ENCODE measurements at places on chromosomes 7 and 10.

DNA sequence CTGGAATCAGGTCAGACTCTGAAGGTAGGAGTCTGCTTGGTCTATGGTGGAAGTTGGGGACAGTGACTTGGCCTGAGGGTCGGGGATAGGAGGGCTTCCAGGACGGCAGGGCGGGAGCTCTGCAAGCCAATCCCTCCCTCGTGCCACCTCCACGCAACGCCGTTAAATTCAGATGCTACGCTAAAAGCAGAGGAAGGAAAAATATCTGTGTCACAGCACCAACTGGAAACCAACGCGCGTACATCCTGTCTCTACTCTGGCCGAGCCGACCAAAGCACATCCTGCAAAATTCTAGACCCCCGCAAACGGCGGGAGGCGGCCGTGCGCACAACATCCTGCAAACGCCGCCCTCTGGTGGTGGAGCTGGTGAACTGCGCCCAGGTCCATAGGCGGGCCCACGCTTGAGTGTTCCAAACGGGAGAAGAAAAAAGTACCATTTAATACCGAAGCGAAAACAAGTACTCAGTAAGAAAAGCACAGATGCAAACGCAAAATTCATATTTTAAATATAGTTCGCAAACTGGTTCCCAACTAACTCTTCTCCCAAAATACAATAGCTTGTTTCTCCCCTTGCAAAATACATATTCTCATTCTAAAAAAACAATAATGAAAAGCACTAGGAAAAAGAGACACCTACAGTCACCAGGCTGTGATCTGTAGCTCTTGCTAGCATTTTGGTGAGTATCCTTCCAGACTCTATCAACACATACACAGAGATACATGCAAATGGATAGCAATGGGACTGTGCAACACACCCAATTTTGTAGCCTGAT, 45.7 kb upstream of the HSPA12A start:
- H3K4me1 ChIP-seq: no peaks in the 10 kb centered on the region
- H3K4me3 ChIP-seq: peak overlapping the region; percentile 58
- H3K36me3 ChIP-seq: no peaks in the 10 kb centered on the region
- DNase-seq: peak; percentile 78

DNA sequence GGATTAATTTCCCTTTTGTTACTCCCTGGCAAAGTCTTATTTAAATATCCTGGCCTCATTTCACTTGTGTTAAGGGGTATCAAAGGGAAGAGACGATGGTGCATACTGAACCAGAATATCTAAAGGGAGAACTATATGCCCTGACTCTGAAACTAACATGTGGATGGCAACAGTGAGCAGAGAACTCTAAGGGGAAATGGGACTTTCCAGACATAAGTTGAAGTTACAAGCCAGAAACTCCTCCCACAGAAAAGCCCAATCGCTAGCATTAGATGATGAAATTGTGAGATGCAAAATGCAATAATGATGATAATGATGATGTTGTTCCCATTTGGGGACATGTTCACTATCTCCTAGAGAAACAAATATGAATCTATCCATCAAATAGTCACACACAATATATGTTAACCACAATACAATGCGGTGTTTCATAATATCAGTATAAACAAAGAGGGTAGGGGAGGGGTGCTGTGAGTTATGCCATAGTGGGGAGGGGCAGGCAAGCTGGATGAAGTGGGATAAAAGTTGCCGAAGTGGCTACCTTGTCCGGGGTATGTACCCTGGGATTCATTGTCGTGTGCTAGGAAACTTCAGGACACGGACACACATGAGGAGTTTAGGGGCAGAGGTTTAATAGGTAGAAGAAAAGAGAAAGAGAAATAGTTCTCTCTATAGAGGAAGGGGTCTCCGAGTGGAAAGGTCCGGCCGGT, 37.1 kb downstream of the TMEM229A start:
- DNase-seq: no peak
- H3K4me3 ChIP-seq: no peak overlapping the region
- H3K36me3 ChIP-seq: no peaks in the 10 kb centered on the region
- H3K4me1 ChIP-seq: no peaks in the 10 kb centered on the region
- no peak overlapping the region for H3K27ac ChIP-seq
- no peaks in the 10 kb centered on the region for H3K27me3 ChIP-seq

- H3K4me3 ChIP-seq: no peak overlapping the region
- H3K27ac ChIP-seq: peak overlapping the region; percentile 34
- no peaks in the 10 kb centered on the region for H3K36me3 ChIP-seq
- no peaks in the 10 kb centered on the region for H3K27me3 ChIP-seq
- no peak for DNase-seq
Observed at GRCh38 chr10:44990302-44990655, 10.4 kb upstream of the ZNF22 start.

- H3K27ac ChIP-seq: no peak overlapping the region
- no peaks in the 10 kb centered on the region for H3K36me3 ChIP-seq
- H3K4me3 ChIP-seq: no peak overlapping the region
- DNase-seq: no peak
- peaks cover 20% of the 10 kb centered on the region for H3K4me1 ChIP-seq
Observed at GRCh38 chr10:78544423-78545090, 510.9 kb downstream of the RPS24 start.

- H3K27ac ChIP-seq: peak overlapping the region; percentile 81
- H3K4me3 ChIP-seq: peak overlapping the region; percentile 45
- H3K27me3 ChIP-seq: no peaks in the 10 kb centered on the region
- H3K36me3 ChIP-seq: no peaks in the 10 kb centered on the region
Observed at GRCh38 chr10:132932461-132933307, 9.7 kb downstream of the CFAP46 start.

GRCh38 chr7:117061751-117062150, 108.5 kb downstream of the ST7 start:
- H3K27me3 ChIP-seq: no peaks in the 10 kb centered on the region
- H3K27ac ChIP-seq: no peak overlapping the region
- no peaks in the 10 kb centered on the region for H3K36me3 ChIP-seq
- peaks cover 4% of the 10 kb centered on the region for H3K4me1 ChIP-seq
- H3K4me3 ChIP-seq: no peak overlapping the region
